ENCODE measurements at places on chromosomes 1 and 21. TPM values are rescaled to one million over a fixed set of nuclear protein-coding genes. Genes with fewer than 3 reads are reported as not detected.
A peak's percentile ranks its signal among the peaks of the same experiment; 100 is the strongest.

Gene LRP8
- total RNA-seq, result 8.1 TPM

Gene OPRD1
- total RNA-seq, result not detected

Gene NUP133
- 37.3 TPM for total RNA-seq

Gene CNKSR1
- total RNA-seq, result 1.5 TPM

Gene MAP3K21
- total RNA-seq, result 1.3 TPM

Gene TAS1R2
- not detected for total RNA-seq

Gene SLC19A2
- total RNA-seq, result 26.9 TPM

Gene AIM2
- total RNA-seq, result 0.97 TPM

GRCh38 chr21:15498455-15498854 lies 231.3 kb upstream of the USP25 start:
- DNase-seq, result no peak

- DNase-seq, result no peak
These were observed 142.6 kb downstream of the SLC35F3 start for GRCh38 chr1:234047123-234047522.

DNA sequence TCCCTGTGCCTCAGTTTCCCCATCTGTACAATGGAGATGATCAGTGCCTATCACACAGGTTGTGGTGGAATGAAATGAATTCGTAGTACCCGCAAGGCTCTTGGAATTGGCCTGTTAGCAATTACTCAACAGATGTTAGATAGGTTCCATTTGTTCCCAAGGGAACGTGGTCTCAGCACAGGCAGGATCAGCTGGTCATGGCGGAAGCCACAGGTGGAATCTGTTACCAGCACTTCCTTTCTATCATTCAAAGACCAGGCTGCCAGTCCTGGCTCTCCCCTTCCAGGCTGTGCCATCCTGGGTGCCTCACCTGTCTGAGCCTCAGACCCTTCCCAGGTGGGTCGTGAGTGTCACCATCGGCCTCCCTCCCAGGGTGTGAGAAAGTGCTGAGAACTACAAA lies 61.5 kb downstream of the FBXO2 start:
- no peak for DNase-seq

DNA sequence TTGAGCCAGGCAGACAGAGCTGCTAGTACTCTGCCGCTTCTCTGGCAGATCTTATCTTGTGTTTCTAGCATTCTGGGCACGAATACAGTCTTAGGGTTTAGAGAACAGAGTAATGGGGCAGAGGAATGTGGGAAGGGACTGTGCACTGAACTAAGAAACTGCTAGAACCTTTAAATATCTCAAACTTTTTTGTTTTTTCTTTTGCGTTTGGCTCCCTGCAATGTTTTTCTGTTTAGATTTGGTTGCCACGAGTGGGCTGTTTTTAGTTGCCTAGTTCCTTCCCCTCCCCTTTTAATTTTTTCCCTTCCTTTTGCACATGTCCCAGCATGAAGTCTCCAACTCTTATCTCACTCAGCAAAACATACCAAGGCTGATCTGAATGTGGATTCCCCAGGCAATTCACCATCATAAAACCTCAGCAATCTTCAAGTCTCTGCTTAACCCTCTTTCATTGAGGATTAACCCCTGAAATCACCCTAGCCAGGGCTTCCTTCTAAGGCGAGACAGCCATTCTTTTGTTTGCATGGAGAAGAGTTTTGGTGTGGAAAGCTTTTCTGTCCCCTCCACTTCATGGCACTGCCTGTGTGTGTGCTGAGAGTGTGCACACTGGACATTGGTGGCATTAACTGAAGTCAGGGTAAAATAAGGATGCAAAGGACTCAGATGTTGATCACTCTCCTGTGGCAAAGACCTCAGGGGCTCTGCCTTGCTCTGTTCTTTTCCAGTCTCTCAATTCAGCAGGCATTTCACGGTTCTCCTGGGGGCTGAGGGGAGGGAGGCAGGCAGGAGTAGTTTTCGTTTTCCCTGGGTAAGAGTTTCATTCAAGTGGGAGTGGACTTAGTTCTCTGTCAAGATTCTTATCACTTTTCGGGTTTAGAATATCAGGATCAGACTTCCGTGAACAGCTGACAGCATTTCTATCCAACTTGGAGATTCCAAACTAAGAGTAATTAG lies 2.8 kb upstream of the ATF3 start:
- no peak for DNase-seq

DNA sequence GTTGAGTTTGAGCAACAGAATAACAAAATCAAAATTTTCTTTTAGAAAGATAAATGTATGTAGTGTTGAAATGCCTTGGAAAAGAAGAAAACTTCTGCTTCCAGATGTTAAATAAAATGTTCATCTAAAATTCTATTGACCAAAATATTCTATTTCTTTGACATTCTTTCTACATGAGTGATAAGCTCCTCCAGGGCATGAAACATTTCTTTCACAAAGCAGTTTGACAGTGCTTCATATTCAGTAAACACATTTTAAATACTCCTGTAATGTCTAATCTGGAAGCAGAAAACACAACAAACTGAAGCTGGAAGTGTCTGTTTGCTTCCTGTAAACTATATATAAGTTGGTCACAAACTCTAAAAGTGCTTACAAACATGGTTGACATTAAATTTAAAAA lies 61.5 kb downstream of the RGS21 start:
- no peak for DNase-seq

DNA sequence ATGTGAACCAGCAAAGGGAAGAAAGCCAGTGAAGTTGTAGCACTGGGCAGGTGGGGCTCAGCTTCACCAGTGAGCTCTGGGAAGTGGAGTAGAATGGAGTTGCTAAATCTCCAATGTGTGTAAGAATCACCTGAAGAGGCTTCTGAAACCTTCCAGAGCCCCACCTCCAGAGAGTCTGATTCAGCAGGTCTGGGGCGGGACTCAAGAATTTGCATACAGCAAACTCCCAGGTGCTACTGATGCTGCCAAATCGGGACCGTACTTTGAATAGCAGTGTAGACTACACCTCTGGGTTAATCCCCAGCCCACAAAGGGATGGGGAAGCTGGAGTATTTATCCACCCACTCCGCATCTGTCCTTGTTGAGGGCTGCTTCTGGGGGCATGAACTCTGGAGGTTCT lies 154.3 kb downstream of the IGSF21 start:
- no peak for DNase-seq

DNA sequence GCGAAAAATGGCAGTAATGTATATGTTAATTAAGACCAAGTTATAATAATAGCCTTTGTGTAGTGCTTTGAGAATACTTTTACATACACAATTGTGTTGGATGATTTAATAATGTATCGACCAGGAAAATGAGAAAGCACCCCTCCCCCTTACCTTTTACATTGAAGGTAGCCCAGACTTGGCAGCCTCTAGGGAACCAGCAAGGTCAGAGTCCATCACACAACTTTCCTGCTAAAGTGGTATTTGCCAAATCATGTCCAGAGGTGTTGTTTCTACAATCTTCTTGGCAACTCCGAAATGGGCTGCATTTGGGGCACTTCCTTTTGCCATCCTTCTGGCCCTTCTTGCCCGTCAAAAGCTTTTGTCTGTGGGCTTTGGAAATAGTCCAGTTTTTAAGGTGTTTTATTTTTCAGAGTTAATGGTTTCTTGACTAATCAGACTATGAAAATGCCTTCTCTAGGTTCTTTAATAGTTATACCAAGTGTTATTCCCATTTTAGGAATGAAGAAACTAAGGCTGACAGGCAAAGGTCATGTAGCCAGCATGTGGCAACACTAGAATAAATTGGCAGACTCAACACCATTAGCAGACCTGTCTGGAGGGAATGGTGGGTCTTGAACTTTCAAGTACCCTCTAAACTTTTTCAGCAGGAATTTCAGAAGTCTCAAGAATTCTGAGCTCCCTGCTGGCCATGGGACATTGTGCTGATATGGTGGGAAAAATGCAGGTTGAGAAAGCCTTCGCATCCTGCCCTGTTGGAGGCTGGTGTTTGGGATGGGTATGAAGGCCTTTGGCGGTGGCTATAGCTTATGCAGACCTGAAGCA lies 6.8 kb downstream of the ATP1A1 start:
- no peak for DNase-seq

DNA sequence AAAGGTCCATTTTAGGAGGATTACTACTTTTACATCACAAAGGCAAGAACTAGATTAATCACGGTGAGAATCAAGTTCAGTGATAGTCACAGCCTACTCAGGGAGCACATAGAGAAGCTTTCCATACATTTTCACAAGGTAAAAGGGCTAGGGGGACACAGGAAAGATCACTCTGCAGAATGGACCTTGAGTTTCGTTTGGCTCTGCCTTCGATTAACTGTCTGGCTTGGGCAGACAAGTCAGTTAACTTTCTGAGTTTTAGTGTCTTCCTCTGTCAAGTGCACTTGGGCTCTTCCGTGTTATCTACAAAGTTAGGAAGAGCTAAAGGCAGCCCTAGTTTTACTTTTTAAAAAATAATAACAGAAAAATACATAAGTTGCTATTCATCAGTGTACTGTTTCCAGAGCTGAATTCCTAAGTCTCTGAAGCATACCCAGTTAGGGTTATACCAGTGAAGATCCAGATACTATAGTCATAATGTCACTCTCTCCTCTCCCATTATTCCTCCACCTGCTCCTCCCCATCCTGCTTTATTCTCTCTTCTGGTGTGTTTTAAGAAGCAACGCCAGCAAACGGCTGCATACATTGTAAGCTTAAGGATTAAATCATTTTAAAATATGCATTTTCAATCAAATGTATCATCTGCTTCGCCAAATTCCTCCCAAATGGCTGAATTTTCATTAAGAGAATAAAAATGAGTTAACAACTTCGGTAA lies 1.7 kb downstream of the CEP170 start:
- no peak for DNase-seq

- DNase-seq, result peak; percentile 29
These were observed 12.1 kb upstream of the CDK11B start for GRCh38 chr1:1670866-1671265.

GRCh38 chr1:192581131-192581927 lies 5.8 kb downstream of the RGS1 start:
- DNase-seq, result no peak

DNA sequence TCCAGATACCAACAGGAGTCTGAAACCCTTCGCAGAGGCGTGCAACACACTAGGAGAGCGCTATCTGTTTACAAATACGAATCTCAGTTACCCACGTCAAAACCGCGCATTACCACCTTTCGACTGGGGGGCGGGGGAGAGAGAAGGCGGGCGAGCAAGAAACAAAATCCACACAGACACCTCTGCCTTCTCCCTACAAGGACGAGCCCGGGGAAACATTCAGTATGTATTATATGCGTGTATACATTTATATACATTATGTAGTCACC lies 722 bp downstream of the TUT4 start:
- DNase-seq, result no peak

DNA sequence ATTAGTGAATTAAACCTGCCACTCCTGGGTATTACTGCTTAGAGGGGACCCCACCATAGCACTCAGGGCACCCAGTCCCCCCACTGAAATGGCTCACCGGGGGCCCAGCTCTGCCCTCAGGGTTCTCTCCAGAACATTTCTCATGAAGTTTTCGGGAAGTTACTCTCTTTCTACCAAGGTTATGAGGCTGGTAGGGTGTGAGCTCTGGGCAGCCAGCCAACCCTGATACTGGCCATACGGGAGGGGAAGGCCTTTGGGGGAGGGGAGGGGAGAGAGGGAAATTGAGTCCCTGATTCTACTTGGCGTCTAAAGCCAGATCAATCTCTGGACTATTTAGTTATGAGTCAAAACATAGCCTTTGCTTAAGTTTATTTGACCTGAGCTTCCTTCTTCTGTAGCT lies 12.9 kb upstream of the PDE9A start:
- DNase-seq, result peak; percentile 59

GRCh38 chr1:152386940-152387339 lies 27.1 kb downstream of the CRNN start:
- no peak for DNase-seq

- no peak for DNase-seq
These were observed 8.6 kb downstream of the ST6GALNAC3 start for GRCh38 chr1:76083189-76083588.

DNA sequence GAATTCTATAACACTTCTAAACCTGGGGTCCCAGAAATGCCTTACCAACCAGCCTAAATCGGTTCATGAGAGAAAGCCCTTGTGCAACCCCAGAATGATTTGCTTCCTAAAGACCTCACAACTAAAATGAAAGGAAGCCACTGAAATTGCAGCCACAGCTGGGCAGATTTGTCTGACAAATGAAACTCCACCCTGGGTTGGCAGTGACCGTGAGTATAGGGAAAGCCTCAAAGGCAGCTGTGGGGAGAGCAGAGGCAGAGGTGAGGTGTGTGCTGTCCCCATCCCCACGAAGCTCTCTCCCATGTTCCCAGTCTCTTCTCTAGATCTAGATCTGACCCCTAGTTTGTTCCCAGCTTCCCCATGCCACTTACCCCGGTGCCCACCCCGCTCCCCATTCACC lies 23.1 kb downstream of the RHBDL2 start:
- DNase-seq, result no peak

GRCh38 chr1:14242123-14242522 lies 356.4 kb upstream of the KAZN start:
- DNase-seq, result no peak

GRCh38 chr1:231663211-231663792 lies 36.7 kb downstream of the DISC1 start:
- no peak for DNase-seq

- no peak for DNase-seq
These were observed 116.8 kb downstream of the LRRC53 start for GRCh38 chr1:74395571-74395970.

DNA sequence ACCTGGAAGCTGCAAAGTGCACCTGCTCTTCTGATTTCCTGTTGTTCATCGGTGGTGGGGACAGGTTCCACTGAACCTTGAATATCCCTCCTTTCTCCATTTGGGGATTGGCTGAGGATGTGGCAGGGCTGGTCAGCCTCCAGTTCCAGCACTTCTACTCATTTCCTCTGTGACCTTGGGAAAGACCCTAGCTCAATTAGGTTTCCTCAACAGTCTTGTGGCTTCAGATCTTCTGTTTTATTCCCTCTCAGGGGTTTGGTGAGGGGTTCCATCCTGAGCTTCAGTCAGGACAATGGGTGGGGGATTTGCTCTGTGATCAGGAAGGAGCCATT lies 317.1 kb upstream of the PROX1 start:
- DNase-seq, result no peak

DNA sequence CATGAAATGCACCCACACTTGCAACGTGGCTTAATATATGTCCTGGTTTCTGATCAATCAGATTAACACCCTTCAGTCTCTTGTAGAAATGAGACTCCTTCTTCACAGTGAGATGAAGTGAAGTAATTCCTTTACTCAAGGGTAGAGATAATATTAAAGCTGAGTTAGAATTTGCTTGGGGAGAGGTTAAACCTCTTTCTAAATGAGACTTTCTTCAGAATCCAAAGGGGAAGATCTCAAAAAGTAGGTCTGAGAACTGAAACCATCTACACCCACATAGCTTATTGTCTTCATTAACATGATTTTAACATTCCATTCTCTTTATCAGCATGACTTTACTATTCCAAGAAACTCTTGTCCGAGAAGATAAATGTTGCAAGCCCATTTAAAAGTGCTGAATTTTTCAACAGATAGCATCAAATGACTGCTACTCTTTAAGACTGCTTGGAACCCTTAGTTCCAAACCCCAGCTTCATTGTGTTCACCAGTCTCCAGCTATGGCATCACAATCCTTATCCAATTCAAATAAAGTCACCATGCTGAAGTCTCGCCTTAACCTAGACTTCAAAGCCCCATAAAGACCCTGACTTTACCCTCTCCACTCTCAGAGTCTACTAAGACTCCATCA lies 19.2 kb upstream of the TRAF3IP3 start:
- DNase-seq, result no peak

- no peak for DNase-seq
These were observed 32.8 kb downstream of the C2CD2 start for GRCh38 chr21:41921021-41921420.

GRCh38 chr21:39316729-39317128 lies 3.3 kb upstream of the BRWD1 start:
- DNase-seq, result no peak

- no peak for DNase-seq
These were observed 839.9 kb downstream of the LTN1 start for GRCh38 chr21:28152732-28153131.

Measured in aorta (tissue), 5 donors.